Stimulated activated CD8-positive, alpha-beta memory T cell treated with anti-CD3 and anti-CD28 coated beads, Interleukin-4, amount 100 ng/mL, for 1 hour (primary cell): ENCODE measurements at places on chromosomes 12 and 14.

DNA sequence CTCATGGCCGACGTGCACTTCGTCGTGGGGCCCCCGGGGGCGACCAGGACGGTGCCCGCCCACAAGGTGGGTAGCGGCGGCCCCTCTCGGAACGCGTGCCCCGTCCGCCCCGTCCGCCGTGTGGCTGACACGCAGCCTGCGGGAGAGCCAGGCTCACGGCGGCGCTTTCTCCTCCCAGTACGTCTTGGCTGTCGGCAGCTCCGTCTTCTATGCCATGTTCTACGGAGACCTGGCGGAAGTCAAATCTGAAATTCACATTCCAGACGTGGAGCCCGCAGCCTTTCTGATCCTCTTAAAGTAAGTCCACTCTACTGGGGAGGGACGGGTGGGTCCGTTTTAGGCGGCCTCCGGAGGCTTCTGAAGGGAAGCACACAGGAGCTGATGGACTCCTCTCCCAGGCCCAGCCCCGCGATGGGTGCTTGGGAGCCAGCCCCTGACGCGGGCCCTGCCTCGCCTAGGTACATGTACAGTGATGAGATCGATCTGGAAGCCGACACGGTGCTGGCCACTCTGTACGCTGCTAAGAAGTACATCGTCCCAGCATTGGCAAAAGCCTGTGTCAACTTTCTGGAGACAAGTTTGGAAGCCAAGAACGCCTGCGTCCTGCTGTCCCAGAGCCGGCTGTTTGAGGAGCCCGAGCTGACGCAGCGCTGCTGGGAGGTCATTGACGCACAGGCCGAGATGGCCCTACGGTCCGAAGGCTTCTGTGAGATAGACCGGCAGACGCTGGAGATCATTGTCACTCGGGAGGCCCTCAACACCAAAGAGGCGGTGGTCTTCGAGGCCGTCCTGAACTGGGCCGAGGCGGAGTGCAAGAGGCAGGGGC is 1.1 kb downstream of the BTBD6 start:
- no peak for DNase-seq

GRCh38 chr14:101124815-101125214 is 221.3 kb upstream of the RTL1 start:
- DNase-seq: no peak

GRCh38 chr12:4909734-4910501 is at the start of gene KCNA1:
Gene KCNA1, plus strand, starts transcription at chr12:4909905. Its CDS starts 1,474 bp downstream, at chr12:4911379.
- no peak for DNase-seq

GRCh38 chr14:25037032-25037431 is 12.9 kb downstream of the STXBP6 start:
- no peak for DNase-seq

GRCh38 chr12:116689521-116689920 is 48.3 kb downstream of the SPRING1 start:
- DNase-seq: no peak

DNA sequence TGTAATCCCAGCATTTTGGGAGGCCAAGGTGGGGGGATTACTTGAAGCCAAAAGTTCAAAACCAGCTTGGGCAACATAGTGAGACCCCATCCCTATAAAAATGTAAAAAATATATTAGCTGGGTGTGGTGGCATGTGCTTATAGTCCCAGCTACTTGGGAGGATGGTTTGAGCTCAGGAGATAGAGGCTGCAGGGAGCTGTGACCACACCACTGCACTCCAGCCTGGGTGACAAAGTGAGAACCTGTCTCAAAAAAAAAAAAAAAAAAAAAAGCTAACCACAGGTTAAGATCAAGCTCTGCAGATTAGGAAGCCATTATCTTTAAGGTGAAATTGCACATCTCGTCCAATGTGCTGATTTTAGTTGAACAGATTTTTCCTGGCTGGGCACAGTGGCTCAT is 23.7 kb upstream of the CERS5 start:
- no peak for DNase-seq

DNA sequence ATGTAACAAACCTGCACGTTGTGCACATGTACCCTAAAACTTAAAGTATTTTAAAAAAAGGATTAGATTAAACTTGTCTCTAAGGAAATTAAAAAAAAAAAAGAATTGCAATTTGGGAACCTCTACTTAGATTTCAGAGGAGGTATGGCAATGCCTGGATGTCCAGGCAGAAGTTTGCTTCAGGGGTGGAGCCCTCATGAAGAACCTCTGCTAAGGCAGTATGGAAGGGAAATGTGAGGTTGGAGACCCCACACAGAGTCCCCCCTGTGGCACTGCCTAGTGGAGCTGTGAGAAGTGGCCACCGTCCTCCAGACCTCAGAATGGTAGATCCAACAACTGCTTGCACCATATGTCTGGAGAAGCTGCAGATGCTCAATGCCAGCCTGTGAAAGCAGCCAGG is 279.6 kb upstream of the CCDC196 start:
- no peak for DNase-seq

GRCh38 chr12:115322275-115322674 is 638.3 kb upstream of the TBX3 start:
- DNase-seq: no peak

GRCh38 chr14:91879196-91879595 is 11.9 kb upstream of the TC2N start:
- DNase-seq: no peak

GRCh38 chr12:53166837-53167236 is 13.7 kb upstream of the ZNF740 start:
- DNase-seq: no peak

DNA sequence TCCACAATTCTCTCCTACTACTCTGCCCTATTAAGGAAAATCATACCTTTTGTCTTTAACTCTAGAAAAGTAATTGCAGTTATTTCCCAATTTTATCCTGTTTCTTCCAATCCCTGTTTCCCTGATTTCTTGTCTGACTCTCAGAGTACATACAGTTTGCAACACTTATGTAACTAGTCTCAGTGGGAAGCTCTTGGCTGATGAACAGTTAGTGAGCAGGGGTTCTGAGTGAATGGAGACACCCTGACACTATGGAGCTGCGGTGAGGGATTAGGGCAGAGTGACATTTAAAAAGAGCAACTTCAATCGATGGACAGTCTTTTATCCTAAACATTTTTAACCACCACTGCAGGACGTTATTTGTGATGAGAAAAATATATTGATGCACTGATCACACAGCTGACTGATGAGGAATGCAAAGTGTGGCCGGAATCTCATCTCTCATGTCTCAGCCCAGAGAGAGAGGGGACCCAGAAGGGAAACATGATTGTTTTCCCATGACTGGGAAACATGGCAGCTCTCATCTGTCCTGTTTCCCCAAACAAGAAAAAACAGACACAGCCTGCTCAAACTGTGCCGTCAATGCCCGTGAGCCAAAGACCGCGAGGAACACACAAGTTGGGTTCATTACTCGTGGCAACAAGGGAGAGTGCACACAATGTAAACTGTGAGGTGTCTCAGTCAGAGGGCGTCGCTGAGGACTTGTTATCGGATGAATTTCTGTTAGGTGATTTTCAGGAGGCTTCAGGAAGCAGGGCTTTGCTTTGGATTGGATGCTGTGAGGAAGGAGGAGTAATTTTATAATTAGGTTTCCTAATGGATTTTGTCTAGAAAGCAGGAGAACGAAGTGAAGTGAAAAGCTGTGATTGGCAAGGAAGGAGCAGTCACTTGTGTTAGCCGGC is 5.2 kb upstream of the SLC6A13 start:
- DNase-seq: no peak

- no peak for DNase-seq
Measured at GRCh38 chr12:42586268-42586667, 3.3 kb downstream of the PRICKLE1 start.

DNA sequence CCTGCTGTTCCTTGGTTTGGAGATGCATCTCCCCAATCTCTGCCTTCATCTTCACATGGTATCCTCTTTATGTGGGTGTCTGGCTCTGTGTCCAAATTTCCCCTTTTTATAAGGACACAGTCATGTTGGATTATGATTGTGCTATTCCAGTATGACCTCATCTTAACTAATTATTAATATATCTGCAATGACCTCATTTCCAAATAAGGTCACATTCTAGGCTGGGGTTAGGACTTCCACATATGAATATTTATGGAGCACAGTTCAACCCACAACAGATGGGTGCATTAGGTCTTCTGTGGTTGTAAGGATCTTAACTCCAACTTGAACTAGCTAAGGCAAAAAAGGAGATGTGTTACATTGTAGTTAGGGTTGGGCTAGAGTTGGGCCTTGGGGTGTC is 69.4 kb downstream of the ADCK1 start:
- no peak for DNase-seq

- DNase-seq: peak; percentile 29
Measured at GRCh38 chr14:49768301-49769121, 558 bp downstream of the KLHDC2 start.

DNA sequence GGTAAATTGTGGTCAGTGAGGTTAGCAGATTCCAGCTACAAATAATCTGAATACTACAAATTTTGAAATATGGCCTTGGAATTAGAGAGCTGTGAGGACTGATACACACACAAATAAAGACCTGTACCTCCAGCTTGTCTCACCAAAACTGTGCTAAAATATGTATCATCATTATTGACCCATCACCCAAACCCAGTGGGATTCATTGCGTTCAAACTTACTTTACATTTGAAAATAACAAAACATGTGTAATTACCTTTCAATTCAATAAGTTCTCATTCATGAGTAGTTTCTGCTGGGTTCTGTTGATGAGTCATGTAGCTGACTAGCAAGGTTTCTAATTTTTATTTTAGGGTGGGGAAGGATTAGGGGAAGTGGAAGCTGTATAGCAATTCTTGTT is 170.9 kb downstream of the MSRB3 start:
- DNase-seq: no peak

- no peak for DNase-seq
Measured at GRCh38 chr12:122474324-122474716, 26.4 kb downstream of the ZCCHC8 start.

DNA sequence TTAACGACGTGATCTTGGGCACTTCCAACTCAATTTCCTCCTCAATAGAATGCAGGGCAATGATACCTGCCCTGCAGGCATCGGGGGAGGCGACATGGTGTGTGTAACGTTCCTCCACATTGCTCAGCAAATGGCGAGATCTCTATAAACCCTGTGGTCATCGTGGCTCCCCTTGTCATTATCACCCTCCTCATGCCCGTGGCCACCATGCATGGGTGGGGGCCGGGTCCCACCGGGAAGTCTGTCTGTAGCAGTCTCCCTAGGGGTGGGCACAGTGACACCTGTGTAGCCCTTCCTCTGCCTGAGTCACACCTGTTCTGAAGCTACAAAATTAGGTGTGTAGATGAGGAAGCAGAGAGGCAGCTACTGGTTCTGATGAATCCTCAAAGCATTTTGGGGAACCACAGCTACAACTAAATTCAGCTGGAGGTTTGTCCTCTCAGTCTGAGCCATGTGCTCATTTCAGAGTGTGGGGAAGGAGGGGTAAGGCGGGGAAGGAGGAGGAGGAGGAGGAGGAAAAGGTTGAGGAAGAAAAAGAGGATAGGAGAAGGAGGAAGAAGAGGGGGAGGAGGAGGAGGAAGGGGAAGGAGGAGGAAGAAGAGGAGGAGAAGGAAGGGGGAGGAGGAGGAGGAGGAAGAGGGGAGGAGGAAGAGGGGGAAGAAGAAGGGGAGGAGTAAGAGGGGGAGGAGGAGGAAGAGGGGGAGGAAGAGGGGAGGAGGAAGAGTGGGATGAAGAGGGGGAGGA is 11.0 kb upstream of the CACNA2D4 start:
- no peak for DNase-seq

DNA sequence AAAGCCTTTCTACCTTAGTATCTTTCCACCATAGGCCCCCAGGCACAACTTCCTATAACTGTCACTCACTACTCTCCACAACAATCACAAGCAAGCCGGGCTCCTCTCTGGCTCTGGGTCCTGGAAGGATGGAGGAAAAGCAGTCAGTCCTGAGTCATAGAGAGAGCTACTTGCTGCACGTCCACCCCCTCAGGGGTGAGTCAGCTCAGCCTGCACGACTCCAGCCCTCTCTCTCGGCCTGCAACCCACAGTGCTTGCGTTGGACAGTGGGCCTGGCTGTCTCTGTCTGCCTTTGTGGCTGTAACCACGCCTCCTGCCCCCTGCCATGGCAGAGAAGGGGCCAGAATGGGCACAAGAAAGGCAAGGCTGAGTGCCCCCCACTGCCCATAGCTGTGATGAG is 154.1 kb upstream of the FKBP4 start:
- DNase-seq: no peak

DNA sequence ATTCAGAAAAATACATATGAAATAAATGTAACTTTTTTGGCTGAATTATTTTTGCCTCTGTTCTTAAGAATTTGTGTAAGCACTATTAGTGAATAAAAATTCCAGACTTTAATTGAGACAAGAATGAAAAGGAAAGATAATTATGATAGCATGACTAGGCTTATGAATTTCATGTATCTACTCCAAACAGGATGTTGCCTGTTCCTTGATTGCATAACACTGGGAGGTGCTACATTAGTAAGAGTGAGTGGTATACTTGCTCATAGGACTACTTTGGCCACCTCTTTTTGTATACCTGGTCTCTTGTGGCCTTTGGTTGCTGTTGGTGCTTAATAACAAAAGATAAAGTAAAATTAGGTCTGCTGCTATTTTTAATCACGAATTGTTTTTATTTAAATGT is 112.8 kb downstream of the NAV3 start:
- no peak for DNase-seq

DNA sequence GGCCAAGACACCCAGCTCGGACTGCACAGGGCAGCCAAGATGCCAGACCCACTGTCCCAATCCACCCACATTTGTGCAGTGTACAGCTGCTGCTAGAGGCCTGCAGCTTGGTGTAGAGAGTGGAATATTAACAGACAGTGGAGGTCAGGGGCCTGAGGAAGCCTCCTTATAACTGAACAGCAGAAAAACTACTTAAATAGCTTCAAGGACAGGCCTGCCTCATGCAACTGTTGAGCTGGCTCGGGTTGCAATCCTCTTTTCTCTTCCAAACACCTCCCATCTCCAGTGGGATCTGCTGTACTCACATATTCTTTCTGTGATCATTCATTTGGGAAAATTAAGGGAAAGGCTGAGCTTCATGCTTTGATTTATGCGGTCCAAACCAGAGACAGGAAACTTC is 1043.2 kb upstream of the TMEM132C start:
- DNase-seq: no peak

DNA sequence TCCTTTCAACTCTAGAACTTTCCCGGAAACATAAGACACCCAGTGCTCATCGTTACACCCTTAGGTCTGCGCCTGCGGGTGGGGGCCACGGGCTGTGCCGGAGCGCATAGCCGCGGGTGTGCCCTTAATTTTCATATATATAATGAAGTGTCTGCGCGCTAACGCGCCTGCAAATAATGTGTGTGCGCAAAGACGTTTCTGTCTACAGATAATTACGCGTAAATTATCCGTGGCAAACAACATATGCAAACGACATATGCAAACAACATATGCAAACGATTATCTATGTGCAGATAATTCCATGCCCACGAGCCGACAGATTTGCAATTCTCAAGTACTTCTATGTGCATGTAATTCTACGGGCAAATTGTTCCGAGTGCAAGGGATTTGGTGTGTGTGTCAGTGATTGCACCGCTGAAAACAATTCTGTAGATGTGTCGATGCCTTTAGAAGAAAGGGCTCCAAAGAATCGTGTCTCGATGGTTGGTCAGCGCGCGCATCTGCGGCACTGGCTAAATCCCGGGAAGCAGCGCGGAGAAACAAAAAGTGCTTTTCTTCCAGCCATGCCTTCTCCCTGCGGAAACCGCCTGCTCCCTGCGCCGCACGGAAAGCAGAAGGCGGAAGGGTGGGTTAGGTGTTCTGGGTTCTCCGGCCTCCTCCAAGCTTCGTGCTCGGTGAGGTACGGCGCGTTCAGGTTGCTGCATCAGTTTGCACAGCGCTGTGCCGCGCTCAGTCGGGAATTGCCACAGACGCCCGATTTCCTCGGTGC is 34.5 kb upstream of the TBX5 start:
- DNase-seq: no peak

- DNase-seq: peak; percentile 46
Measured at GRCh38 chr14:74217672-74218448, 21.4 kb upstream of the VSX2 start.
